ENCODE measurements at places on chromosomes 7 and 10. TPM values are rescaled to one million over a fixed set of nuclear protein-coding genes. Genes with fewer than 3 reads are reported as not detected.
A peak's percentile ranks its signal among the peaks of the same experiment; 100 is the strongest.

- no peak for DNase-seq
Measured at GRCh38 chr10:113091920-113092319, 141.9 kb downstream of the TCF7L2 start.

DNA sequence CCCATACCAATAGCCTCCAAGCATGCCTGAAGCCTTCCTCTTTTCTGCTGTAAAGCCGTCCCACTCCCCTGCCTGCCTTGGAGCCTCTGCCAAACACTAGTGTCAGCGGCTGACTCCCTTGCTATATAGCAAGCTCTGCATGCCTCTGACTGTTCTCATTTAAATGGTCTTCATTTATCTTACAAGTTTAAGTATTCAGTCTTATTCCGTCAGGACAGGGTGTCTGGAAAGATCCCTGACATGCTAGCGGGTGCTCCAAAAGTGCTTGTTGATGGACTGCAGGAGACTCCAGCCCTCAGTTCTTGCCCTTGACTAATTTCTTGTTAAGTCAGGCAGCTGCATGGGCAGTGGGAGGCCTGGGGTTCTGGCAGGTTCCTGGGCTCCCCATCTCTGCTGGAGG, 298.7 kb downstream of the GFRA1 start:
- no peak for DNase-seq

- DNase-seq: no peak
Measured at GRCh38 chr10:117007080-117007479, 2.1 kb upstream of the SHTN1 start.

DNA sequence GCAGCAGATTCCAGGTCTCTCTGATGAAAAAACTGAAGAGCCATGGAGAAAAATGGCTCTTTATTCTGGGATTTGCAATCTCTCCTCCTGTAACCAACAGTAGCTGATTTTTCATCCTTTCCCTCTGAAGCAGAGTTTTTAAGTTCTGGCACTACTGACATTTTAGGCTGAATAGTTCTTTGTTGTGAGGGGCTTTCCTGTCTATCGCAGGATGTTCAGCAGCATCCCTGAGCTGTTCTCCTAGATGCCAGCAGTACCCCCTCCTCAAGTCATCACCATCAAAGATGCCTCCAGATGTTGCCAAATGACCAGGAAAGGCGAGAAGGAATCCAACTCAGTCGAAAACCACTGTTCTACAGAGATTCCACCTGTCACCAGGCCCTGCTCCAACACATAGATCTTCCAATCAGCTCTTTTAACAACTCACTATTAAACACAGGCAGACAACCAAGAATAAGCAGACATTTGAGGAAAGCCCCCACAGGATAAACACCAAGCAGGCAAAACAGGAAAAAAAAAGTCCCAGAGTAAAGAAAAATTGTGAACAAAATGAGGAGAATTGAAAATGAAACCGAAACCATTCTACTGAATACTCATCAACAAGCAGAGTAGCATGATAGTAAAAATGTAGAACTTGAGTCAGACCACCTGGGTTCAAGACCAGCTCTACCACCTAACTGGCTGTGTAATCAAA, 124.8 kb downstream of the MPP7 start:
- DNase-seq: no peak

GRCh38 chr10:81026591-81026990, 488.9 kb downstream of the SH2D4B start:
- DNase-seq: no peak

GRCh38 chr10:75922435-75922834, 491.0 kb downstream of the LRMDA start:
- DNase-seq: no peak

DNA sequence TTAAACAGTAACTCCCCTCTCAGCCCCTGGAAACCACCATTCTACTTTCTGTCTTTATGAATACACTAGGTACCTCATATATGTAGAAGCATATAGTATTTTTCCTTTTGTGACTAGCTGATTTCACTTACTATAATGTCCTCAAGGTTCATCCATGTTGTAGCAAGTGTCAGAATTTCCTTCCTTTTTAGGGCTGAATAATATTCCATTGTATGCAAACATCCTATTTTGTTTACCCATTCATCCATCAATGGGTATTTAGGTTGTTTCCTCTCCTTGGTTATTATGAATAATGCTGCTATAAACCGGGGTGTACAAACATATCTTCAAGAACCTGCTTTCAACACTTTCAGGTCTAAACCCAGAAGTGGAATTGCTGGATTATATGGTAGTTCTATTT, 125.3 kb downstream of the SGMS1 start:
- no peak for DNase-seq

DNA sequence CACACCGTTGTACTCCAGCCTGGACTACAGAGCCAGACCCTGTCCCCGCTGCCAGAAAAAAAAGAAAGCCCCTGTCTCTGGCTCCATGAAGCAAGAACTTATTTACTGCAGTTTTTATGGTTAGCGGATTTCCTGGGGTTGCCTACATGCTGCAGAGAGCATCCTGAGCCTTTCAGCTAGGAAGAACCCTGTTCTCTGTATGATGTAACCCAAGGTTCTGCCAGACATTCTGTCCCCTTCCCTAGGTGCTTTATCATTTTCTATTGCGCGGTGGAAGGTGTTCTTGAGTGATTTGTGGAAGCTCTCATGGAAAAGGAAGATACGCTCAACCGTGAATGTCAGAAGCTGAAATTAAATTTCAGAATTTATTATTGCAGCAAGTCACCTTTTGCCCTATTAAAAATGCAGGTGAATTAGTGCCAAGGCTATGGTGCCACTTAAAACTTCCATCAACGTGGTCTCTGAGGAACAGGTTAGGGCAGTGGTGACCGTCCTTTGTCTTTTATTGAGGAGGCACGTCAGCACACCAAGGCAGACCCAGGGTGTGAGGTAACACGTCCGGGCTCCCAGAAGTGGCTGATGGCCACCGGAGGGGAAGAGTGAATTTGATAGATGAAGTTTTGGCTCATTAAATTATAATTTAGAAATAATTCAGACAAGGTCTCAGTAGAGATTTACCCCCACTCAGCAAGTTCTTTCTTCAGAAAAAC, 273.1 kb downstream of the PHTF2 start:
- no peak for DNase-seq

DNA sequence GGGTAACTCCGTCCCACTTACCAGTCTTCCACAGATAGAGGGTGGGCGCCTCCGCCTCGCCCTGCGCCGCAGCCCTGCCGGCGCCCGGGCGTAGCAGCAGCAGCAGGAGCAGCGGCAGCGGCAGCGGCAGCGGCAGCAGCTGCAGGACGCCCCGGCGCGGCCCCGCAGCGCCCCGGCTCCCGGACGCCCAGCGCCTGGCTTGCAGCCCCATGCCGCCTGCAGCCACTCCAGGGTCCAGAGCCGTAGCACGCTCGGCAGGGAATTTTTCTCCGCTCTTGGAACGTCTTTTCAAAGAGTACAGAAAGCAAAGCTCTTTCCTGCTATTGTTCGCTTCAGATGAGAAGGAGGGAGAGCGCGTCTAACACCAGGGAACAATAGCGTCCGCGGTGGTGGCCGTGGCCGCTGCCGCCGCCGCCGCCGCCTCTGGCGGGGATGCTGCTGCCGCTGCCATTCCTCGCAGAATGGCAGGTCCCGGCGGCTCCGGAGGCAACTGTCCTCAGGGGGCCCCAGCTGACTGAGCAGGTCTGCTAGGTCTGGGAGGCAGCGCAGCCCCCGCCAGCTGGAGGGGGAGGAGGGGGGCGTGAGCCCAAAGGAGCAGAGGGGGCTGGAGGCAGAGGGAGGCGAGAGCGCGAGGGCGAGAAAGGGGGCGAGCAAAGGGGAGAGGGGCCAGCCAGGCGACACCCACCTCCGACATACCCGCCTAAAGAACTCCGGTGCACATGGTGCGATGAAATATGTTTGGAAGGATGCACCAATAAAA, at the start of gene THSD7A:
Gene THSD7A, minus strand, starts transcription at position 463 of the 760 bp plus-strand sequence. Its CDS starts 252 bp downstream, at position 211.
- peak; percentile 23 for DNase-seq

- no peak for DNase-seq
Measured at GRCh38 chr7:141001122-141001521, 13.6 kb downstream of the MRPS33 start.

DNA sequence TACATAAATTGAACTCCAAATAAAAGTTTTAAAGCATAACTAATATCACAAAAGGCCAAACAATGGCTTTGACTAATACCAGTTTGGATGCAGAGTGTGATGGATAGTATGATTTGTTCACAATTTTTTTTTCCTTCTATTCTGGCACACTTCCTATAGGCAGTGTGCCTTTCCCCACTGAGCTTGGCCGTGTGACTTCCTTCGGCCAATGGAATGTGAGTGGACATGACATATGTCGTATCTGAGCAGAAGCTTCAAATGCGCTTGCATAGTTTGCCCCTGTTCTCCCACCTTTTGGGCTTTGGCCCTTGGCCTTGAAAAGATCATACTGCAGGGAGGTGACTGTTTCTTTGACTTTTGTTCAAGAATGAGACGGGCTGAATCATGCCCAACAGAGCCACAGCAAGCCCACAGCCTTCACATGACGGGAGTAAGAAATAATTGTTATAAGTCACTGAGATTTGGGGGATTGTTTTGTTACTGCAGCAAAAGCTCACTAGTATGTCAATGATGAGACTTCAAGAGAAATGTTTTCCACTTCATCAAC, 279.9 kb upstream of the NEBL start:
- DNase-seq: no peak

- no peak for DNase-seq
Measured at GRCh38 chr10:62467527-62467926, 93.4 kb downstream of the ZNF365 start.

GRCh38 chr10:128156999-128157755, 31.0 kb upstream of the MKI67 start:
- no peak for DNase-seq

- DNase-seq: no peak
Measured at GRCh38 chr10:62082729-62083411, 181.4 kb downstream of the ARID5B start.

The GIMAP8 gene
- 13.4 TPM for total RNA-seq

The GDF2 gene
- not detected for total RNA-seq

The VAX1 gene
- total RNA-seq: not detected

The PRTFDC1 gene
- total RNA-seq: 2.6 TPM

The CPA4 gene
- total RNA-seq: not detected

The EXOC4 gene
- 34.5 TPM for total RNA-seq

The WAPL gene
- 23.5 TPM for total RNA-seq

The GARIN1A gene
- 4.0 TPM for total RNA-seq

The SLC16A9 gene
- 2.0 TPM for total RNA-seq

The CHAT gene
- not detected for total RNA-seq

Data from heart right ventricle (tissue), 16 donors.